ENCODE measurements at places on chromosomes 2 and 18. TPM values are rescaled to one million over a fixed set of nuclear protein-coding genes. Genes with fewer than 3 reads are reported as not detected.
A peak's percentile ranks its signal among the peaks of the same experiment; 100 is the strongest.

Gene CHRND
- total RNA-seq, result not detected

Gene ABCG5
- not detected for total RNA-seq

Gene ARHGEF4
- total RNA-seq, result 2.7 TPM

Gene CCDC102B
- total RNA-seq, result 13.3 TPM

Gene MROH2A
- total RNA-seq, result not detected

Gene SF3B1
- 337 TPM for total RNA-seq

- DNase-seq, result no peak
Measured at GRCh38 chr18:48703028-48703386, 164.2 kb downstream of the CTIF start.

DNA sequence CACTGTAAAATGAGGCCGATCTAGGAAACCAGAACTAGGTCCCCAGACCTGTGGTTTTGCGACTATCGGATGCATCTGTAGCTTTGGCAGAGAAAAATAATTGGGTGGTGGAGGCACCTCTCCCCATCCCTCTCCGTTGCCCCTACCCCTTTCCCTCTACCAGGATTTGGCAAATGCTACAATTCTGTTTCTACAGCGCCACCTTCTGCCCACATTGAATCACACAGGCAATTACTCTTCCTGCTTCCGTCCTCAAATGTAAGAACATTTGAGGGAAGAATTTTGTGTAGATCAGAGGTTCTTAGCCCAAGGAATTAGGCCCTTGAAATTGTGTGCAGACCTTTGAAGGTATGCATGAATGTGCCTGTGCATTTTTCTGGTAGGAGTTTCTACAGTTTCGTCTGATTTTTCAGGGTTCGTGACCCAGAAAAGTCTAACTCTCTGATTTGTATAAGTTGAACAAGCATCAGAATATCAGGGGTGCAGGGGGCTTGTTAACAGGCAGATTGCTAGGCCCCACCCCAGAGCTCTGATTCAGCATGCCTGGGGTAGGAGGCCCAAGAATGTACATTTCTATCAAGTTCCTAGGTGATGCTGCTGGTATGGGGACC lies 11.2 kb downstream of the ATP6V1B1 start:
- peak; percentile 65 for DNase-seq

GRCh38 chr2:26542194-26542455 lies 64.2 kb upstream of the OTOF start:
- peak; percentile 5 for DNase-seq

- no peak for DNase-seq
Measured at GRCh38 chr18:47788621-47789020, 141.8 kb downstream of the SMAD2 start.
